ENCODE measurements at places on chromosomes 13 and 19.

- DNase-seq = peak; percentile 65
Measured at GRCh38 chr13:112172641-112173251, 105.8 kb downstream of the SOX1 start.

- DNase-seq = no peak
Measured at GRCh38 chr13:89061821-89062220, 1390.7 kb downstream of the SLITRK5 start.

- no peak for DNase-seq
Measured at GRCh38 chr13:100464006-100464405, 124.6 kb downstream of the GGACT start.

DNA sequence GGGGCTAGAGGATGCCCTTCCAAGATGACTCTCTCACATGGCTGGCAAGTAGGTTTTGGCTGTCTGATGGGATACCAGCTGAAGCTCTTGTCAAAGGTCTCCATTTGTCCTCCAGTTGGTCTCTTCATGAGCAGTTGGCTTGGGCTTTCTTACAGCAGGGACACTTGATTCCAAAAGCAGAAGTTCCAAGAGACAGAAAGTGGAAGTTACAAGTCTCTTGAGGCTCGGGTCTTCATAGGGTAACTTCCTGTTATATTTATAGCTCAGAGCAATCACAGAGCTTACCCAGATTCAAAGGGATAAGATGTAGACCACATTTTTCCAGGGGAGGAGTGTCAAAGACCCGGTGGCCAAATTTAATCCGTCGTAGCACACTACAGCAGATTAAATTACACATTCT is 440.0 kb downstream of the RFC3 start:
- no peak for DNase-seq

DNA sequence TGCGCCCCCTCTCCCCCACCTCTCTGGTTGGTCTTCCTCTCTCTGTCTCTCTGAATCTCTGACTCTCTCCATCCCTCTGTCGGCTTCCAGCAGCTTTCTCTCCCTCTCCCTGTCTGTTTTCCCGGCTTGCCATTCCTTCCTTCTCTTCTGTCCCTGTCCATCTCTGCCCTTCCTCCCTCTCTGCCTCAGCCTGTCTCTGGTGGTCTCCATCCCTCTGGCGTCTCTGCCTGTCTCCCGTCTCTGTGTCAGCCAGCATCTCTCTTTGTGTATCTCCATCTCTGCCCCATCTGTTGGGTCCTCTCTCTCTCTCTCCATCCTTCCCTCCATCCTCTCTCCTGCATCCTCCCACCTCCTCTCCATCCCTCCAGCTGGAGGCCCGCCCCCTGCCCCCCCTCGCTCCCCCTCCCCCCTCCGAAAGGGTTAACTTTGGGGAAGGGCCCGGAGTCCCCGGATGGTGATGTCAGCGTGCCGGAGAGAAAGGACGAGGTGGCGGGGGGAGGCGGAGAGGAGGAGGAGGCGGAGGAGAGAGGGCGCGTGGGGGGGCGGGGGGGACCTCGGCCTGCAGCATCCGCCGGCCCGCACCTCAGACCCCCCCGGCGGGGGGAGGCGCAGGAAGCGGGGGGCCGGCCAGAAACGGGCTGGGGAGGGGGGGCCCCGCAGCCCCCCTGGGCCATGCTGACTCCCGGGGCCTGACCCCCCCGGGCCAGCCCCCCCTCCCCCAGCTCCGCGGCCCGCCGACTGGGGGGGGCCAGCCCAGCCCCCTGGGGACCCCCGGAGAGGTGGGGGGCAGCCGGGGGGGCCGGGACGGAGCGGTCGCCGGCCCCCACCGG is at the start of gene BRSK1:
TSS of gene BRSK1 (plus strand) at position 450 of the 830 bp plus-strand sequence. CDS start 446 bp downstream, outside the sequence.
- peak; percentile 75 for DNase-seq

DNA sequence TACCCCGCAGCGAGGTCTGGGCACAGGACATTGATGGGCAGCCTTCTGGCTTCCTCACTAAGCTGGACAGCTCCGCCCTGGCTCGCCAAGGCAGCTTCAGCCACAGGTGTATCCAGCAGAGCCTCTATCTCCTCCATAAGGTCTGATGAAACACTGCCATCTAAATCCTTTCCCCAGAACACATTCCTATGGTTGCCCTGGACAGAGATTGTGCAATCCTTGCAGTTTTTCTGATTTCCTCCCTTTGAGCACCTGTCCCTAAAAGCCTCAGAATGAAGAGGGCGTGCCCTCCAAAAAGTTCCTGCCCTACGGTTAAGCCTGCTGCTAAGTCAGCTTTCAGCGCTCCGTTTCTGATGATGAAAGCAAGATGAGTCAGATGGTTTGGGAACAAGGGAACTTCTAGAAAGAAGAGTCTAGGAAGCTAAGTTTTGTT is 21.0 kb downstream of the CLEC4M start:
- DNase-seq = no peak

- no peak for DNase-seq
Measured at GRCh38 chr13:62887046-62887445, 1471.4 kb upstream of the PCDH20 start.

- DNase-seq = no peak
Measured at GRCh38 chr13:21744149-21744548, 73.3 kb downstream of the FGF9 start.

- no peak for DNase-seq
Measured at GRCh38 chr19:10290357-10290875, 664 bp downstream of the ICAM5 start.

DNA sequence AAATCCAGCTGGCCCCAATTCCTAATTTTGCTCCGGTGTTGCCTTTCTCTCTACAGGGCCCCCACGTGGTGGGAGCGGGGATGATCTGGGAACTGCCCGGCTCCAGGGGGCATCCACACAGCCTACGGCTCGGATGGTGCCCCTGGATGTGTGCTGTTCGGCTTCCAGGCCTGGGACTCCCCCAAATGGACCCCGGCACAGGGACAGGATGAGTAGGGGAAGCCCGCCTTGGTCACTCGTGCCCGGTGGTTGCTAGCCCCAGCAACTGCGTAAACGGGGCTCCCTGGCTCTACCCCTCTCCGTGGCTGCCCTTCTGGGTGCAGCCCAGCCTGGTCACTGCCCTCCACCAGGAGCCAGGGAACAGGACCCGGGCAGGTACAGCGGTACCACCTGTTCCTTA is 111.5 kb downstream of the TEX26 start:
- no peak for DNase-seq

GRCh38 chr13:43669101-43669500 is 117.7 kb downstream of the ENOX1 start:
- no peak for DNase-seq

GRCh38 chr13:23552661-23553060 is 17.6 kb upstream of the TNFRSF19 start:
- no peak for DNase-seq

- no peak for DNase-seq
Measured at GRCh38 chr13:77351315-77351714, 24.4 kb upstream of the MYCBP2 start.

DNA sequence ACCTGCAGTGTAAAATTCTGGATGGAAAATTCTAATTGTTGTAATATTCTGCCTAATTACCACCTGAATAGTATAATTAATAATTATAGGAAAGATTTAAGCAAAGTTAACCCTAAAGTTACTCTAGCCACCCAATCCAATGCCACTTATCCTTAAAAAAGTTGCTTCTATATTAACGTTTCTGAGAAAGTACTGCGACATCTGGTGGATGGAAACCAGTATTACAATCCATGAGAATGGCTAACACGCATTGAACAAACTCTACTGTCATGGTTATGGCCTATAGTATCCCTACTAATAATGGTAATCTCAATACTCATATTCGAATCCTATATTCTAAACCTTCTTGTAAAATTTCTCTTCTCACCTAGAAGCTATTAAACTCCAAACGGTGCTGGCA is 1551.8 kb downstream of the SLITRK1 start:
- DNase-seq = no peak

GRCh38 chr19:6737873-6738786 is 750 bp upstream of the GPR108 start:
- DNase-seq = peak; percentile 99

DNA sequence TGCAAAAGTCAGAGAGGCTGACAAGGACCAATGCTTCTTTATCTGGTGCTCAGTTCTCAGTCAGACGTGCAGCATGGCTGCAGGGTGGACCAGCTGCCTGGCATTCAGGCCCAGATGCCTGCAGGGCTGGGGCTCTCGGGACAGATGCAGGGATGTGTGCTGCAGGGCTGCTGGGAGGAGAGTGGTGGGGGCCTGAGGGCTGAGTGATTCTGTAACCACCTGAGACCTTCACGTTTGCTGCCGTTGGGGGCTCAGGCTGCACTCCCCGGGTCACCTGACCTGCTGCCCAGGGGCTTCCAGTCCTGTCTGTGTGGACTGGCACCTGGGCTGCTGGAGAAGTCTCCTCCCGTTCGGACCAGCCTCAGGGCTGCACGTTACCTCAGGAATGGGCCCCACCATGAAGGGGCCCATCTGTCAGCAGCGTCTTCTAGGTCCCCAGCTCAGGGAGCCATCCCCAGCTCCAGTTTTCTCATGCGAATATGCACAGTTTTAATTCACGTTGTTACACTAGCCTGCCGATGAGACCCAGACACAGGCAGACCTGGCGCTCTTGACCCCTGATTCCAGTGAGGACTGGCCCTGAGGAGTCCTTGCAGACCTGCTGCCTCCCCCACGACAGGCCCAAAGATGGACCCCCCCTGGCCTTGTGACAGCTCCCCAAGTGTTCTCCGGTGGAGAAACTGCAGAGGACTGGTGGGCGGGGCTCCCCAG is 16.9 kb downstream of the KCTD15 start:
- DNase-seq = no peak

DNA sequence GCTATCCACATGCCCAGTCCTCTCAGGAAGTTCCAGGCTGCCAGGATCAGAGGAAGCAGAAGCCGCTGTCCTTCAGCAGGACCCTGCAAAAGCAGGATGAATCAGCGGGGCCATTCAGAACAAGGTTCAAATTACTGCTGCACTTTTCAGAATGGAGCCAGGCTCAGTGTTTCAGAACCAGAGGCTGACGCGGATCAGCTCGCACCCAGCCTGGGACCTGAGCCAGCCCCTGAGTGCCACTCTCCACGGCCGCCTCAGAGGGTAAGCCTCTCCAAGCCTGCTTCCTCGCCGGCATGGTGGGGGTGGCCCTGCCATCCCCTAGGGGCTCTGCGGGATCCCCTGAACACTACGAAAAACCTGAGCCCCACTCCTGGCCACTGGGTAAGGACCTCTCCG is 24.7 kb downstream of the RASA3 start:
- DNase-seq = no peak

GRCh38 chr19:8240274-8241229 is 31.4 kb downstream of the CERS4 start:
- DNase-seq = peak; percentile 77

DNA sequence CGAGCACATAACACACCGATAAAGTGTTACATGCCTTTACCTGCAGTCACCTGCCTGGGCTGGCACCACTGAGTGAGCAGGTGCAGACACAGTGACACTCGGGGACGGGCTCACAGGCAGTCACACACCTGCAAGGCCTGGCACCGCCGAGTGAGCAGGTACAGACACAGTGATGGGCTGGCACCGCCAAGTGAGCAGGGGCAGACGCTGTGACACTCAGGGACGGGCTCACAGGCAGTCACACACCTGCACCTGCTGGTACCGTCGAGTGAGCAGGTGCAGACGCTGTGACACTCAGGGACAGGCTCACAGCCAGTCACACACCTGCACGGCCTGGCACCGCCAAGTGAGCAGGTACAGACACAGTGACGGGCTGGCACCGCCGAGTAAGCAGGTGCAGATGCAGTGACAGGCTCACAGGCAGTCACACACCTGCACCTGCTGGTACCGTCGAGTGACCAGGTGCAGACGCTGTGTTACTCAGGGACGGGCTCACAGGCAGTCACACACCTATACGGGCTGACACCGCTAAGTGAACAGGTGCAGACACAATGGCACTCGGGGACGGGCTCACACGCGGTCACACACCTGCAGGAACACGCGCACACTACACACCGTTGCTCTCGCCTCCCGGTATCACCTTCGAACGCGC is 470 bp downstream of the ZNF835 start:
- no peak for DNase-seq

DNA sequence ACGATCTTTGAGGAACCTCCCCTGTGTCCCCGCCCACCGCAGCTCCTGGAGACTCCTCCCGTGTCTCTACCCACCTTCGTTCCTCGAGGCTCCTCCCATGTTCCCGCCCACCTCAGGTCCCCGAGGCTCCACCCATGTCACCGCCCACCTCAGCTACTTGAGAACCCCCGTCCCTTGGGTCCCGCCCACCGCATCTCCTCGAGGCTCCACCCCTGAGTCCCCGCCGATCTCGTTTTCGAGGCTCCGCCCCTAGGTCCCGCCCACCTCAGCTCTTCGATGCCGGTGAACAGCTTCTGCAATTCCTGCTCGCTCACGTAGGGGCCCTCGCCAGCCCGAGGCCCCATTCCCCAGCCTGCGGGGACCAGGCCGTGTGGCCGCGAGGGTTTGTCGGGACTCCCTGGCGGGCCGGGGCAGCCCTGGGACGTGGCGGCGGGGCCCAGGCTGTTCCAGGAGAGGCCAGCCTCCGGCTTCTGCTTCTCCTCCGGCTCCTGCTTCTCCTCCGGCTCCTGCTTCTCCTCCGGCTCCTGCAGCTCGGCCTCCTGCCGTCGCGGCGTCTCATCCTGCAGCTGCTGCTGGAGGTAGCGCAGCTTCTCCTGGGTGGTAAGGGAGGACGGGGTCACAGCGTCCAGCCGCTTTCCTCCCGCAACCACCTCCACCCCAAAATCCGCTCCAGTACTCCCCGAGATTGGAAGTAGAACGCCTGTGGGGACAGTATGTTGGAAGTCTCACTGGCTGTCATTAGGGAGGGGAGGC is 16.7 kb downstream of the TSKS start:
- no peak for DNase-seq

DNA sequence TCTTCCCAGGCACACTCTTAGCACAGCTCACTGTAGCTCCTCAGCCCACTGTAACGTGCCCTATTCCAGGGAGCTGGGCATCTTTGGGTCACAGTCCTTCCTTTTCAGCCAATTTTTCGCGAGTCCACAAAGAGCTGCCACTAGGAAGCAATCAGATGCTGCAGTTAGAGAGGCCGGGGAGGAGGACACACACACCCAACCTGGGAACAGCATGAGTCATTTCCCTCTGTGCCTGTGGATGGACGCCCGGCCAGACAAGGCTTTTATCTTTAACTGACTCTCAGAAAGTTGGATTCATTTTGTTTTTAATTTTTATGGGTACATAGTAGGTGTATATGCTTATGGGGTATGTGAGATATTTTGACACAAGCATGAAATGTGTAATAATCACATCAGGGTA is 918.6 kb downstream of the UQCRFS1 start:
- DNase-seq = no peak

GRCh38 chr19:43664018-43664417 is 6.0 kb downstream of the PLAUR start:
- no peak for DNase-seq

DNA sequence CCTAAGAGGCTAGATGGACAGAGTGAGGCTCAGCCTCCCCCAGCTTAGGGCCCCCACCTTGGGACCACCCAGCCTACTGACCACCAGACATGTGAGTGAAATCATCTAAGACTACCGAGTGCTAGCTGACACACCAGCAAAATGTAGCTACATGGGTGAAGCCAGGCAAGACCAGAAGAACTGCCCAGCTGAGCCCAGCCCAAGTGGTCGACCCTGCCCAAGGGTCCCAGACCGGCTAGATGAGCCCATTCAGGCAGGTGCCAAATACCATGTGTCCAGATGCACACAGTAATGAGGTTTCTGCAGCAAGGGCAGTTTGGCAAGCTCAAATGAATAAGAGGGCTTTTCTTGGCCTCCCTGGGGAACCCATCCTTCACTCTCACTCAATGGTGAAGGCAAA is 56.6 kb downstream of the ZNF557 start:
- DNase-seq = no peak

GRCh38 chr19:14033946-14034345 is 2.4 kb downstream of the IL27RA start:
- DNase-seq = no peak
